Suppressor macrophage (primary cell): ENCODE measurements at places on chromosomes 7 and 10.

DNA sequence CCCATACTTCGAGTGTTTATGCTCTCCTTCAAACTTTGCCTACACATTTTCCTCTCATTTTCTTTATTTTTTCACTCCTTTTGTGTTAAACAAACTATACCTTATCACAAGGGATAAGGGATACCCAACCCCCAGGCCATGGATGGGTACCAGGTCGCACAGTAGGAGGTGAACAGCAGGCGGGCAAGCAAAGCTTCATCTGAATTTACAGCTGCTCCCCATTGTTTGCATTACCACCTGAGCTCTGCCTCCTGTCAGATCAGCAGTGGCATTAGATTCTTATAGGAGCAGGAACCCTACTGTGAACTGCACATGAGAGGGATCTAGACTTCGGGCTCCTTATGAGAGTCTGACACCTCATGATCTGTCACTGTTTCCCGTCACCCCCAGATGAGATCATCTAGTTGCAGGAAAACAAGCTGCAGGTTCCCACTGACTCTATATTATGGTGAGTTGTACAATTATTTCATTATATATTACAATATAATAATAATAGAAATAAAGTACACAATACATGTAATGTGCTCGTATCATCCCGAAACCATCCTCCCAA, 28.5 kb downstream of the ZC3HC1 start:
- no peak for DNase-seq

DNA sequence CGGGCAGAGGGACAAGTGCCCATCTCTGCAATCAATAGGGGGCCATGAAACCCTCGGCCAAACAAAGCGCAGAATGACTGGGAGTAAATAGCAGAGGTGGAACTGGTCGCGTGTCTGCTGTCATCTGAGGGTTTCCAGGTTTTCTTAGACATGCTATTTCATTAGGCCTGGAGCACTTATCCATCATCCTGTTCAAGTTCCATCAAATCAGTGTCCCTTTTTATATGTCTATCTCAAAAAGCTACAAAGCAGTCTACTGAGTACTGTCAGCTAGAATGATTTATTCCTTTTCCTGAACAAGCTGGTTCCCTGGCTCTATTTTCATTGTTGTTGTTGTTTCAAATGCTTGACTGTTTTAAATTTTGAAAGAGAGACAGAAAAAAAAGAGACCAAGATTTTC, 590.5 kb downstream of the PARD3 start:
- DNase-seq, result no peak

- no peak for DNase-seq
These were observed 67.2 kb downstream of the ATAD1 start for GRCh38 chr10:87750817-87751216.

DNA sequence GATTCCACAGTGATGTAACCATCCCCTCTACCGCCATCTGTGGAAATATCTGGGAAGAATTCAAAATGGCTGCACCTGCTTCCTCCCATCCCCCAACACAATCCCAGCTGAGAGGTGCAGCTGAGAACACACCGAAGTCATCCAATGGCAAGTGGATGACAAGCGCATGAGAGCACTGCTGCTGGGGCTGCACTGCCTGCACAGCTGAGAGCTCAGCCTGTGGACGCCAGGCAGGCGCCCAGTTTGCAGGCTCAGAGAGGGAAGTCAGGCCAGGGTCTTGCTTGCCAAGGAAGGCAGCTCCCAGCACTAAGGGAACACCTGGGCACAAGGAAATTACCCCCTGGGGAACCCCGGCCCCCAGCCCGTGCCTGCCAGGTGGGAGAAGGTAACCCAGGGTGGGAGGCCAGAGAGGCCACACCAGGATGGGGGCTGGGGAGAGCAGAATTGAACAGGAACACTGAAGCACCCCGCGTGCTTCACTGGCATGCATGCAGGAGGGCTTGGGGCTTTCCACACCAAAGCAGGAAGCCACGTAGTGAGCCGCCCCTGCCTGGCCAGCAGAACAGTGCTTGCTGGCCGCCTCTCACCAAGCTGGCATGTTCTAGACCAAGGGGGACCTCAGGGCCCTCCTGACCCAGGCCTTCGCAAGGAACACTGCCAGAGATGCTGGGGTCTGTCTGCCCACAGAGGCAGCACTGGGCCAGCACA, 46.2 kb downstream of the FAM53B start:
- peak; percentile 59 for DNase-seq

DNA sequence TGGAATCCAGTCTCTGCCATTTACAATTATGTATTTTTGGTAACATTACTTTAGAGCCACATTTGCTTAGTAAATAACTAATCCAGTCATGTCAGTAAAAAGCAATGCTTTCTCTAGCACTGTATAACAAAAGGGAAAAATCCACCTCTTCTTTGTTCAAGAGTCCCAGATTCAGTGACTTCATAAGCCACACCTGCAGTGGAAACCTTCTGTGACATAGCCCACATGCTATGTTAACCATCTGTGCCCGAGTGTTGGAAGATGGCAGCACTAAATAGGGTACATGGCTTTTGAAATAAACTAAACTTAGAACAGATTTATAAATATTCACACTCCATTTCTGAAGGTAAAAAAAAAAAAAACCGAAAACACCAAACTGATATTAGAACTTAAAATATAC, 83.0 kb downstream of the CTTNBP2 start:
- DNase-seq, result no peak

GRCh38 chr7:2800220-2800930, 43.7 kb downstream of the GNA12 start:
- DNase-seq, result no peak

- DNase-seq, result no peak
These were observed 476 bp upstream of the ZFYVE27 start for GRCh38 chr10:97736403-97736901.

GRCh38 chr10:122239578-122240257, 31.4 kb upstream of the BTBD16 start:
- DNase-seq, result no peak

DNA sequence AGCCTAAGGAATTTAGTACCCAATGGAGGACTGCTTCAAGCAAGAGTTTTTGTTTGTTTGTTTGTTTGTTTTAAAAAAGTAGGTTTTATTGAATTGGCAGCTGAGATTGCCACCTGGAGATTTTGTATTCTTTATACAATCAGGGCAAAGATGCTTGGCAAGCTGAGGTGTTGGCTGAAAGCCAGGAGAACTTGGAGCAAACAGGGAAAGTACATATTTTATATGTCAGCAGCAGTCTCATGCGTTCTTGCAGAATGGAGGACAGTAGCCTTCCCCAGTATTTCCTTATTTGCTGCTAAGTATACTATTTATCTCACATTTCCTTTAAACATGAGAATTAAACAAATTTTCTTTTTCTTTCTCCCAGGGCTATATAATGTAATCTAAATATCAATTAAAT, 22.6 kb upstream of the ICA1 start:
- no peak for DNase-seq

DNA sequence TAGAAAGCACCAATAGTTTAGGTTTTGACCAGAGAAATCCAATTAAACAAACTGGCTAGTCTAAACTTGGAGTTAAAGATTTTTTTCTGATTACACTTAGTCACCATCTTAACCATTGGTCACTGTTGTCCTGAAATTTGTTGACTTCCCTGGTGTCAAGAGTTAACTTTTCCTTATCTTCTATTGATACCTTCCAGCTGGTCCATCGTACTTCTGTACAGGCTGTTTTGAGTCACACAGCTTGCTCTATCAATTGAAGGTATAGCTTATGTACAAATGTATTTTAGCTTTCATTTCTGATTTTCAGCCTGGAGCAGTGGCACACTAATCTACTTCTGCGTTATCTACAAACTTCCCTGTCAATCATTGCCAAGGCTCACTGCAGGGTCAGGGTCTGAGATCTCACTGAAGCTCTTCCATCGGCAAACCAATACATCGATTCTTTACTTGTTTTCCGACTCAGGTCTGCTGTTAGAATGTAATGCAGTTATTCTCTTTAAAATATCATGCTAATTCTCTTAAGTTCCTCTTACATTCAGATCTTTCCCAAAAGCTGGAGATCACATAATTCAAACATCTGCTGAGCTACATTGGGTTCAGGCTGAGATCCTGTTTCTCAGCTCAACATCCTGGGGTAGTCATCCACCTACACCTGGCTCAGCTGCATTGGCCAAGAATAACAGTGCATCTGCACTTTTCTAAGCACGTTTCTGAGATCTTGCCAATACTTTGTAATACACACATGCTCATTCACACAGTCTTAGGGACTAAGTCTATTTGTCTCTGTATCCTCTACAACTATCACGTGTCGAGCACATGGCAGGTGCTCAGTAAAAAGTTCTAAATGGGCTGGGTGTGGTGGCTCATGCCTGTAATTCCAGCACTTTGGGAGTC, 11.3 kb downstream of the MRPS33 start:
- DNase-seq, result no peak

DNA sequence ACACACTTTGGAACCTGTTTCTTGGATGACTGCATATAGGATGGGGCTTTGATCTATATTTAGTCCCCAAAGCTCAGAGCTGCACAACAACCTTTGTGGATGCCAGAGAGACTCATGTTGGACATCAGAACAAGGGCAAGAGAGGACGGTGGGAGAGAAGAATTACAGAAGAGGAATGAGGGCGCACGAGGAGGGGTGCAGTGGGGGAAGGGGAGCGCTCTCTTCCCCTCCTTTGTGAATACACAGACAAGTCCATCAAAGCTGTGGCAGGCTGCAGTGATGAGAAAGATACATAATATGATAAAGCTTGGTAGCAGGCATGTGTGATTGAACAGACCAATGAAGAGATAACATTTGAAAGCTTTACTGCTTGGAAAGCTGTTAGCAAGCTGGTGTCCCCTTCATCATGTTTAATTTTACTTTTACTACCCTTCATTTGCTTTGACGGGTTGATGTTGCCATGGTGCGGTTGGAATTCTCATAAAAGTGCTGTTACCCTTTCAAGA, 857.8 kb downstream of the KCNMA1 start:
- no peak for DNase-seq

DNA sequence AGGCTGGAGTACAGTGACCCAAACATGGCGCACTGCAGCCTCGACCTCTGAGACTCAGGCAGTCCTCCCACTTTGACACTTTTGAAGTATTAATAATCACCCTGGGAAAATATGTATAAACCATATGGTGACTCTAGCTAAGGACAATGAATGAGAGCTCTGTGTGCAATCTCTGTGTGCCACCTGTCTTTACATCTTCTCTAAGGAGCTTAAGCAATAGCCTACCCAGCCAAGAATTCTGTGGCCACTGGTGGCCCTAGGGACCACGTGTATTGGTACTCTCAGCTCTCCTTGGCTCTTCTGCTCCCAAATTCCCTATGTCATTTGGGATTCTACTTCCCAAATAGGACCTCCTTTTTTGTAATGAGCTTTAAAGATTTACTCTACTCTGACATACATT, 23.7 kb downstream of the FGF8 start:
- DNase-seq, result no peak

- DNase-seq, result no peak
These were observed 1613.0 kb upstream of the LRRTM3 start for GRCh38 chr10:65312876-65313275.

DNA sequence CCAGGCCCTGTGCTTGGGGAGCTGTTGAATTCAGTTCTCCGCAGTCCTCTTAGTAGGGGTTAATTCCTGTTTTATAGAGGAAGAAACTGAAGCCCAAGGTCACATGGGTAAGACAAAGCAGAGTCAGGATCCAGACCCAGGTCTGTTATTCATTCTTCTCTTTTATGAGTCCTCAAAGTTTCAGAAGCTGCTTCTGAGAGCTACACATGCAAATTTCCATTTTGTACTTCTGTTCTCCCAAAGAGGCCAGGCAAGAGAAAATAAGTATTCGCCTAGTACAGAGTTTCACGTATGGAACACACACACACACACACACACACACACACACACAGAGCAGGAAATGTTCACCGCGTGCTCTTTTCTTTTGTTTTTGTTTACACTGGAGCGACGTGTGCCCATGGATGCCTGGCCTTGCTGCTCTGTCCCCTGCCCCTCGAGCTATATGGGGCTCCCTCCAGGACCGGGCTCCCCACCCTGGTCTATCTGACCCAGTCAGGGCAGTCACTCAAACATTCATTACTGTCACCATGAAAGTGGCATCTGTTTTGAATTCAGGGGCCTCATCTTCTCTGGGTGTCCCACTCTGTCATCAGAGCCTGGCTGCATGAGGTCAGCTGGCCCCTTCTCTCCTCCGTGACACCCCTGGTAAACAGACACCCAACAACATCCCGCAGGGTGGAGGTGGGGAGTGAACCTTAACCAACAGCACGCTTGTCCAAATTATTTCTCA, 84.4 kb downstream of the TNS3 start:
- DNase-seq, result peak; percentile 91

DNA sequence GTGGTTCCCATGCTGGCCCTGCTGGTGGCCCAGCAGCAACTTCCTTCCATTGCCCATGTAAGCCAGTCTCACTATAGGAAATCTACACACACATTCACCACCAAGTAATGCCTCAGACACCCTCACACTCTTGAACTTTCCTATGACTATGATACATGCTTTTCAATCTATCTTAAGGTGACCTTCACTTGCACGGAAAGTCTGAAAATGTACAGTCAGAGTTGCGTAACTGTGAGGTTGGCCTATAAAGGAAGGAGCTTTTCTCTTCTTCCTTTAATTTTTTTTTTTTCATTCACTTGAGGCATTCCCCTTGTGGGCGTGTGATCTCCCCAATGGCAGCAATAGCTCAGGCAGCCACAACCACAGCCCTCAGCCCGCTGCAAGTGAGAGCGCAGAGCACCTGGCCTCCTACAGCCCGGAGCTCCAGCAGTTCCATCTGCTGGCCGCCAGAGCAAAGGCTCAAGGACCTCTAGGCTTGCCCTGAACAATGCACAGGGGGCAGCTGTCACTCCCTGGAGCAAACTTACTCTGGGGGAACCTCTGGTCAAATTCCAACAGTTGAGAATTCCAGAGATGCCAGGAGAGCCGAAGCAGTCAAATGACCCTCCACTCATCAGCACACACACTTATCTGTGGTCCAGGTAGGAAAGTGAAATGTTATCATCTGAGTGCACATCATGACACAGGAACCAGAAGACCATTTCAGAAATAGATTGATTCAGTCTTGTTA, 123.1 kb upstream of the ADO start:
- peak; percentile 57 for DNase-seq

GRCh38 chr7:87218796-87219544, 562 bp downstream of the TMEM243 start:
- DNase-seq, result peak; percentile 92

GRCh38 chr7:81256991-81257390, 338.1 kb upstream of the SEMA3C start:
- peak; percentile 54 for DNase-seq

DNA sequence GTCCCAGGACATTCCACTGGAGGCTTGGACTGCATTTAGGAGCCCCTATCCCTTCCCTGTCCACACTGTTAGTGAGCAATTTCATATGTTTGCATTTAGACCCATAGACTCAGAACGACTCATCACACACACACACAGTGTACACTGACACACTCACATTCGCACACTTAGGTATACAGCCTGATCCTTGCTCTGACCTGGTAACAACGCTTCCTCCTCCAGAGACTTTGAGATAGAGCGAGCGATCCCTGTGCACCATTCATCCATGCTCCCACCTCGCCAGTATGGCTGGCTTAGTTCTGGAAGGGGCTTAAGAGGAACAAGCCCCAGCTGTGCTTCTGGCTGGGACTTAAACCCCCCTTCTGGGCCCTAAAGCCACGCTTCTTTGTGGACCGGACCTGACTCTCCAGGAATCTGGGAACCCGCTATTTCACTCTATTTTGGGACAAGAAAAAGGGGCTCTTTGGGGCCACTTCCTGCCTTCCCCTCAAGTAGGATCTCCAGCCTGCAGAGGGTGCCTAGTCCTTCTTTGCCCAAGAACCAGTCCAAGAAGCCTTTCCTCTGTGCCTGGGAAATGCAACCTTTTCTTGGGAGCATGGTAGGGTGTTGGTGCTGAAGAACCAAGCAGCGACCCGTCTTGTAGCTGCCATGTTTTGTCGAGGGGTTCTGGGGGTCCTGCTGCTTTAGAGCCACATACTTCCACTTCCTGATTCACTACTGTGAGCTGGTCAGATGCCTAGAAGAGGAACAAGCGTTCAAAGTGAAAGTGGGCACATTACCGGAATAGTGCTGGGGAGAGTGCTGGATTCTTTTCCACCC, 1.1 kb upstream of the HOXA13 start:
- peak; percentile 54 for DNase-seq
